NCI-H1436 treated with DMSO at 0.1 percent for 48 hours (cell line): ENCODE measurements at places on chromosomes 6 and 20.

DNA sequence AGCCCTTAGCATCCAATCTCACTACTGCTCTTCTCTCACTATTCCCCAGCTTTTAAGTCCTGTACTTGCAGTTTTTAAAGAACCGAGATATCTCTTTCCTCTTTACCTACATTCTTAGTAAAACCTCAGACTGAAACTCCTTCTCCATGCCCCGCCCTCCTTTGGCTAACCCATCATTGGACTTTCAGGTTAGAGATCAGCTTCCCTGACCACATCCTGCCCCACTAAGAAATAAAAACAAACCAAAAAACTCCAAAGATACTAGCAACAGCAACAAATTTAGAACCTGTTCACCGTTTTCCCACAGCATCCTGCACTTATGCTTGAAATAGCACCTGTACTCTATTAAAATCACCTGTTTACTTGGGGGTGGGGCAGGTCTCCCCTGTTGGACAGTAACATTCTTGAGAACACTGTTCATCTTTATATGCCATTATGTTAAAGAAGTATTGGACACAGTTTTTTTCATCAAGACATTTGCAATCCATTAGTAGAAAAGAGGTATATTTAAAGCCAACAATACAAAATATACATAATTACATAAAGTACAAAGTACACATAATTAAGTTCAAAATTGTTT, 16.3 kb upstream of the SMAP1 start:
- DNase-seq: no peak

- DNase-seq: no peak
These were observed 27.1 kb upstream of the SYNCRIP start for GRCh38 chr6:85669735-85670194.

- DNase-seq: no peak
These were observed 304.4 kb downstream of the PREX1 start for GRCh38 chr20:48523191-48523995.

GRCh38 chr20:25254986-25255680, 7.2 kb downstream of the PYGB start:
- DNase-seq: no peak

GRCh38 chr6:35624341-35625070, 64.2 kb downstream of the FKBP5 start:
- DNase-seq: no peak

GRCh38 chr6:14569394-14569793, 451.8 kb downstream of the CD83 start:
- no peak for DNase-seq

DNA sequence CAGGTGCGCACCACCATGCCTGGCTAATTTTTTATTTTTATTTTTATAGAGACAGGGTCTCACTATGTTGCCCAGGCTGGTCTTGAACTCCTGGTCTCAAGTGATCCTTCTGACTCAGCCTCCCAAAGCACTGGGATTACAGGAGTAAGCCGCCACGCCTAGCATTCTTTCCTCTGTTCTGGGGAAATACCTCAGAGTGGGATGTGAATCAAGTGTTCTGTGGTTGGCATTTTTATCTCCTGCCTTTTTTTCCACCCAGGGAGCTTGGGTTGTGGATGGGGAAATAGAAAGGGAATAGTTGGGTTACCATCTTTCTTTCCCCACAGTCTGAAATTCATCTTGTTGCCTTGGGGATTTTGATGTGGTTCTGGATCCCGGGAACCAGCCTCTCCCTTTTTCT, 24.1 kb downstream of the TFAP2C start:
- DNase-seq: no peak
